ENCODE measurements at places on chromosomes 4 and X. TPM values are rescaled to one million over a fixed set of nuclear protein-coding genes. Genes with fewer than 3 reads are reported as not detected.

DNA sequence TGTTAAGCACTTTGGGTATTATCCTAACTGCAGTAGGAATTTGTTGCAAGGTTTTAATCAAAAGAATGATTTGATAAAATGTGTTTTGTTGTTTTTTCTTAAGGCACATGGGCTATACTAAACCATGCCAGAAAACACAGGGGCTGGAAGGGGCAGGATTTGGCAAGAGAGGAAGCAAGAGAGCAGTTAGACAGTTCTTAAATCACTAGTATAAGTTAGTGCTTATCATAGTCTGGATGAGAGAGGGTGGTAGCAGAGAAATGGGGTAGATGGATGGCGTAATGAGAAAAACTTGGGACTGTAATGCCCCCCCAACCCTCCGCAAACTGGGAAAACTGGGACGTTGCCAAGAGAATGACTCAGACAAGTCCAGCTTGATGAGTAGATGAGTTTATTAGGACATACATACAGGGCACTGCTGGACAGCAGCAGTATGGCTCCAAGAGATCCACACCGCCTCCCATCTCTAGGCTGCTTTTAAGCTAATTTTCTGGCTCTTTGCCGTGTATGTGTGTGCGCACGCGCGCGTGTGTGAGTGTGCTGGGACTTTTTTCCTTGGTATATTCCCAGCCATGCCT lies 151.5 kb downstream of the PDLIM5 start:
- DNase-seq: no peak

- DNase-seq: no peak
Measured at GRCh38 chr4:54014666-54015160, 49.7 kb downstream of the CHIC2 start.

DNA sequence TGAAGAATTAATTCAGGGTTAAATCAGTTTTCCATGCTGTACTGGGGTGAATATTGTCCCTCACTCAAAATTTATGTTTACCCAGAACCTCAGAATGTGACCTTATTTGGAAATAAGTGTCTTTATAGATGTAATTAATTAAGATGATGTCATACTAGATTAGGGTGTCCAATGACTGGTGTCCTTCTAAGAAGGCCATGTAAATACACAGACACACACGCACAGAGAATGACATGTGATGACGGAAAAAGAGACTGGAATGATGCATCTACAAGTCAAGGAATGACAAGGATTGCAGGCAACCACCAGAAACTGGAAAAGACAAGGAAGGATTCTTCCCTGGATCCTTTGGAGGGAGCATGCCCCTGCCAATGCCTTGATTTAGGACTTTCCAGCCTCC lies 84.6 kb upstream of the GPR34 start:
- DNase-seq: no peak

- no peak for DNase-seq
Measured at GRCh38 chrX:154908821-154909220, 22.7 kb downstream of the F8A1 start.

GRCh38 chrX:155065035-155065734 lies 5.8 kb downstream of the CMC4 start:
- no peak for DNase-seq

DNA sequence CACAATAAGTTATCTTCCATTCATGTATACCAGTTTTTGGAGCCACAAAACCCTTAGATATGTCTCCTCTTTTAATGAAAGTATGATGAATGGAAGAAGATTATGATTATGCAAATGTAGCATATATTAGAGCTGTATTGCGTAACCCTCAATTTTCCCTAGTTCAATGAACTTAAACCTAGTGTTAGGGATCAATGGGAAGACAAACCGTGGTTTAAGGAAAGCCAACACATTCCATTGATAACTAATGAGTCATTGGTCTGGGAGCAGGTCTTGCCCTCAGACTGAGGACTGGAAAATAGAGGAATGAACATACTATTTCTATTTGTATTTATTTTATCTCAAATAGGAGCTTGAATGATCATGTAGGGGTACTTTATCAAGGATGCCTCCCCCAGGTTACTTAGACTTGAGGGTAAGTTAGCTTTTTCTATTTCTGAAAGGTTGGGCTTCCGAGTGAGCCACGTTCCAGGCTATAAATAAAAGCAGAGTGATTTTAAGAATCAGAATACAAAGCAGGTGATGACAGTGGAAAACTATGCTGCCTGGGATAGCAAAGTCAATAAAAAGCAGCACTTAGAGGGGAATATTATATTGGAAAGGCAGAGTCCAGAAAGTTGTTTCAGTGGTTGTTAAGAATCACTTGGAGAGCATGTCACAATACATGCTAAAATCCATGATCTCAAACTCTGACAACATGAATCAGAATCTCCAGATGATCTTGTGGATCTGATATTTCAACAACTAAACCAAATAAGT lies 356.0 kb downstream of the ADAM29 start:
- no peak for DNase-seq

- DNase-seq: no peak
Measured at GRCh38 chrX:49884290-49884862, 5.1 kb downstream of the USP27X start.

DNA sequence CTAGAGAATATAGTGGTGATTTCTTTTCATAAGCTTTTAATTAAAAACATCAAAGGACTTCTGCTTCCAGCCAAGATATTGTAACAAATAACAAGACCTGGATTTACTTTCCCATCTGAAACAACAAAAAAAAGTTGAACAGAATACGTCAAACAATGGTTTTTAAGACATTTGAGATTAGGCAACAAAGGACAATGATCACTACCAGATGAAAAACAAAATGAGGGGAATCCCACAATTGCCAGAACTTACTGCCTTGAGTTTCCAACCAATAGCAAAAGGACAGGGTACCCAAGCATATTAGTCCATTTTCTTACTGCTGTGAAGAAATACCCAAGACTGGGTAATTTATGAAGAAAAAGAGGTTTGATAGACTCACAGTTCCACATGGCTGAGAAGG lies 341.4 kb upstream of the INTU start:
- no peak for DNase-seq

DNA sequence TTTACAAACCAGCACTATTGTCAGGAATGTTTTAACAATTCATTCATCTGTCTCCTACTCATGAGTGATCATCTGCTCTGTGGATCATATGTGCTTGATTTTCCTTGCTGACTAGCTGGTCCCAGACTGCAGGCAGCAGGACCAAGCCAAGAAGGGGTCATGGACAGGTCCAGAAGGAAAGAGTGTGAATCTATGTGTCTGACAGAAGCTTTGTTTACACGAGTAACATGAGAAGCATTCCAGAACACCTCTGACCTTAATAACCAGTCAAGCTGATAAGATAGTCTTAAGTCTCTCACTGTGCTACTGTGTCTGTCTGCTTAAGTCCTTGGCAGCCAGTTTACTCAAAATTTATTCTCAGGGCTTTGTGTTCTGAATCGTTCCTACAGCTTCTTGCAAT lies 39.0 kb downstream of the GUCY1A1 start:
- no peak for DNase-seq

DNA sequence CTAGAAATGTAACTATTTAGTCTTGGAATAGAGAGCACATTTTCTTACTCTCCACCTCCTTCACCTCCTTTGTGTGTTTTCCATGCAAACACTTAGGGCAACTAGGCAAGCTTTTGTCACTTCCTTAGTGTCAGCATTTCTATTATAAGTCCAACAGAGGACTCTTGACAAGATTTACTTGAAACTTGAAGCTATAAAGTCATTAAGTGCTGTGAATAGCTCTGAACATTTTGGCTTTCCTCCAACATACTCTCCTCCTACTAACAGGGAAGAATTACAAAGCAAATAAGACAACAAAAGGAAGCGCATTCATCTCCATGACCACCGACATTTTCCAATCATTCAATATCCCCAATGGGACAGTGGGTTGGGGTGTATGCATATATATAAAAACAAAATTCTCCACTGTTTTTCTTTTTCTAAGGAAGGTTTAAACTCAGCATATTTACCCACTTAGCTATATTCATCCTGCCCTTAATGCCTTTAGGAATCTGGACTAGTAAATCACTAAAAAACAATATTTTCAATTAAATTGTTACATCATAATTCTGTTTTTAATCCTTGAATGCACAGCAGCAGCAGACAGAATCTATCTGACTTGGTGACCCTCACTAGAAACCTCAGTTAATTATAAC lies 264.6 kb downstream of the SNCA start:
- no peak for DNase-seq

DNA sequence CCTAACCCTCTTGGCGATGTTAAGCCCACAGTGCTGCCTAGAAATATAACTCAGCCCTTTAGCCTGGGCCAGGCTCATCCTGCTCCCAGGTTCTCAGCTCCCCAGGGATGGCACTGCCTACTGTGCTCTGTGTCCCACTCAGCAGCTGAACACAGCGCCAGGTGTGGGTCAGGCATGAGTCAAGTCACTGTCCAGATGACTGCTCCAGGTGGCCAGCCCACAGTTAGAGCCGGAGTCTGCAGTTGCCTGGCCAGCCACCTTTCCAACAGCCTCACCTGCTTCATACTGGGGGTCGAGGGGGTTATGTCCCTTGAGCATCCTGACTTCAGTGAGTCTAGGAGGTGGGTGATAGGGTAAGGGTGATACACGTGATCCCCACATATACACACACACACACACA lies 48.4 kb downstream of the TBC1D14 start:
- DNase-seq: no peak

DNA sequence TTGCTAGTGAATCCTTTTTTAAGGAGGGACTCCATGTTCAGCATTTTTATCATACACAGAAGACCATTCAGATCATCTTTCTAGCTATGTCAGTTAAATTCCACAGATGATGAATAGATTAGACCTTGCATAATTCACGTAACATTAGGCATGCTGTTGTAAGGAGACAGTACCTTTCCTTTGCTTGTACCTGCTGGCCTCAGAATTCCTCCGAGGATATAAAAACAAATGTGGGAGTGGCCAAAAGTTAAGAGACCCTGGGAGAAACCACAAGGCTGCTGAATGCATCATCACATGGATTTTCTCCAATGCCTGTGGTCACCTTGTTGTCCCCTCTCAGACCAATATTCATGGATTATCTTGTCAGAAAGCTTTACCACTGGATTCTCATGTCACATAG lies 201.4 kb downstream of the MAGEB17 start:
- no peak for DNase-seq

- DNase-seq: no peak
Measured at GRCh38 chr4:85672959-85673358, 198.0 kb downstream of the ARHGAP24 start.

Gene IGFBP7
- 3,484 TPM for total RNA-seq

Gene AKAP4
- not detected for total RNA-seq

Measured in osteocyte (in vitro differentiated cells).